ENCODE measurements at places on chromosomes 5 and 9. TPM values are rescaled to one million over a fixed set of nuclear protein-coding genes. Genes with fewer than 3 reads are reported as not detected.

The ZDHHC11 gene
- total RNA-seq = 10.6 TPM

The SPATA31C1 gene
- total RNA-seq = not detected

DNA sequence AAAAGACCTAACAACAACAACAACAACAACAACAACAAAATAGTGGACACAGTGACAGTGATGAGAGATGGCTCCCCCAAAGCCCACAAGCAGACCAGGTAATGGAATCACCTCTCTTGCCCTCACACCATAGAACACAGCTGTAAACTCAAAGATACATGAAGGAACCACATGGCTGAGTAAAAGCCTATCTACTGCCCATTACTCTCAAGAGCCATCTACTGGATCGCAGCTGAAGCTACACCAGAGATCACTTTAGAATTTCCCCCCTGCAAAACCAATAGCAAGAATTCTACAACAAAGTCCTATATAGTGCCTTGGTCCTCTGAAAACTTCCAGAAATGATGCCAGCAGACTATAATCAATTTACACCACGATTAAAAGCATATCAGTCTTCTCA is 1537.6 kb upstream of the CDH9 start:
- no peak for DNase-seq

- DNase-seq = no peak
Observed at GRCh38 chr5:123444016-123444415, 20.8 kb upstream of the CEP120 start.

DNA sequence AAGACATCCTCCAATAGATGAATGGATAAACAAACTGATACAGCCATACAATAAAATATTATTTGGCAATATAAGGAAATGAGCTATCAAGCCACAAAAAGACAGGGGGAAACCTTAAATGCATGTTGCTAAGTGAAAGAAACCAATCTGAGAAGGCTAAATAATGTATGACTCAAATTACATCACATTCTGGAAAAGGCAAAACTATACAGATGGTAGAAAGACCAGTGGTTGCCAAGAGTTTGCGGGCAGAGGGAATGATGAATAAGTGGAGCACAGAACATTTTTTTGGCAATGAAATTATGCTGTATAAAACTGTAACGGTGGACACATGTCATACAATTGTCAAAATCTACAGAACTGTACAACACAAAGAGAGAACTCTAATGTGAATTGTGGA is 63.3 kb downstream of the CSF2 start:
- no peak for DNase-seq

GRCh38 chr9:107513464-107514100 is 24.0 kb upstream of the KLF4 start:
- no peak for DNase-seq

GRCh38 chr5:38782180-38782835 is 63.5 kb upstream of the OSMR start:
- DNase-seq = no peak

DNA sequence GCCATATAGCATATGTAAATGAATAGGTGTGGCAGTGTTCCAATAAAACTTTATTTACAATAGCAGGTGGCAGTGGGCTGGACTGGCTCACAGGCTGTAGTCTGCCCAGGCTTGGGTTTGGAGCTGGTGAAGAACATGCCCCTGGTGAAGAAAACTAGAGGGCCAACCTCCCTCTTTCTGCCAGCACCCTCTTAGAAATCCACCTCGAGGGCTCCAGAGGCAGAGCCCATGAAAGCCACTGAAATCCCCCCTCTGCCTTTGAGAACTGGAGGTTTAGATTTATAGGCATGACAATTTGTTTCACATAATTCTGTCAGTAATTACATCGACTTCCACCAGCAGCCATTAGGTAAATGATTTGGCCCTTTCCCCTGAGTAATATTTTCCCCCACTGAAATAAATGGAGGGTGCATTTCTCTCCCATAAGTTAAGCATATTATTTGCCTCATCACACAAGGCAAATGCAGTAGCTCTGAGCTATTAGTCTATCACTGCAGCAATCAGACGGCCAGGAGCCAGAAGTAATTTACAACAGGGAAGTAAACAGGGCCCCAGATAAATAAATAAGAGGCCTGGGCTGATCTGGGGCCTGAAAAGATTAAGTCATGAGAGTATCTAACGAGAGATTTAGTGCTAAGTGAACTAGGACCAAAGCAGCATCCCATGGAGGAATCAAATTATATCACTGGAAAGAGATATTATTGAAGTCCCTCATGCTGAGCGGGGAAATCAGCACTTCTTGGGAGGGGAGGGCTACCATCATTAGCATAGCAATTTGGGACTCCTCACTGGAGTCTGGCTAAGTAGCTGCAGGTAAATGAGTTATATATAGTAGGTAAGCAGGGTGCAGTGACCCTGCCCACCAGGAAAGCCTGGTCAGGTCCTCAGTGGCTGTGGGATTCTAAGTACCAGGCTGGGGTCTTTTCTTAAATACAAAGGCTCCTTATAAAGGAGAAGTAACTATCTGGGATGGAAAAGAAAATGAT is 123.9 kb downstream of the SLIT3 start:
- DNase-seq = no peak

- no peak for DNase-seq
Observed at GRCh38 chr5:39093352-39093751, 19.2 kb upstream of the RICTOR start.
